ENCODE measurements at places on chromosomes 1 and 21.

DNA sequence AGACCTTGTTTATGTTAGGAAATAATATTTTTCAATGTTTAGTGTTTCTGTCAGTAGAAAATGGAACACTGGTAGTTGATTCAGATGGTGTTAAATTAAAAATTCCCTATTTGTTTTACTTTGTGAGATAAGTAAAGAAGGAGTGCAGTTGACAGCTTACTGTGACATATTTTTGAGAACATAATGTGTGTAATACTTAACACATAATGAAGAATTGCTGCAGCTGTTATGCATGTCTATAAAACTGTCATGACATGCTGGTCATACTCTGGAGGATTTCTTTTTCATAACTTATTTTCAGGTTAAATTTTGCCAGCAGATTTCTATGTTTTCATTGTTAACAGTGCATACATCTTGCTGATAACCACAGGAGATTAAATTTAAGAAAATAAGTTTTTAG lies 296.1 kb downstream of the CTH start:
- DNase-seq: no peak

GRCh38 chr1:9350013-9350908 lies 57.6 kb downstream of the SPSB1 start:
- DNase-seq: peak; percentile 54

DNA sequence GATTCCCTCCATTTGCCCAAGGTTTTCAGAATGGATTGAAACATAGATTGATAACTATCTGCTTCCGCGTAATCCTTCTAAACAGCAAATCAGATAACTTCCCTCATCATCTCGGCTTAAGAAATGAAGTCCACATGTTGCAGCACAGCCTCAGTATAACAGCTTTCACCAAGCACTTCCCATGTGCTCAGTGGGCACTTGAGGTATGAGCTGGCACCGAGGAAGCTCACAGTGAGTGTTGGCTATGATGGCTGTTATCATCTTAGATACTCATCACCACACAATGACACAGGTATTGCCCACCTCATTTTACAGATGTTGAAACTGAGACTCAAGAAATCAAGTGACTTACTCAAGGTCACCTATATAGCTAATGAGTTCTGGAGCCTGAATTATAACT lies 43.2 kb downstream of the RCSD1 start:
- no peak for DNase-seq

DNA sequence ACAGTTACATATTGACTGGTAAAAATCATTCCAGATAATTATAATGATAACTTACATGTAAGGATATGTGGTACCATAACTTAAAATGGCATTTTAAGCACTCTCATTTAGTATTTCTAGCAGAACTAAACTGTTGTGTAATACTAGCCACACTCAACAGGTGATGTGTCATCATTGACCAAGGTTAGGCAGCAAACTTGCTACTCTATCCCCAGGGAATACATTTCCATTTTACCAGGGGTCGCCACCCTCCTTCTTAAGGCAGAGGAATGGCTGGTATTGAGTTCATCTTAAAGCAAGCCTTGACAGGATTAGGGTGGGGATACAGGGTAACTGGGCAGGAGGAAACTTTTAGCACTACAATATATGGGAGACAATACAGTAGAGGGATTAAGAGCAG lies 259.8 kb upstream of the CAMK1G start:
- DNase-seq: no peak

DNA sequence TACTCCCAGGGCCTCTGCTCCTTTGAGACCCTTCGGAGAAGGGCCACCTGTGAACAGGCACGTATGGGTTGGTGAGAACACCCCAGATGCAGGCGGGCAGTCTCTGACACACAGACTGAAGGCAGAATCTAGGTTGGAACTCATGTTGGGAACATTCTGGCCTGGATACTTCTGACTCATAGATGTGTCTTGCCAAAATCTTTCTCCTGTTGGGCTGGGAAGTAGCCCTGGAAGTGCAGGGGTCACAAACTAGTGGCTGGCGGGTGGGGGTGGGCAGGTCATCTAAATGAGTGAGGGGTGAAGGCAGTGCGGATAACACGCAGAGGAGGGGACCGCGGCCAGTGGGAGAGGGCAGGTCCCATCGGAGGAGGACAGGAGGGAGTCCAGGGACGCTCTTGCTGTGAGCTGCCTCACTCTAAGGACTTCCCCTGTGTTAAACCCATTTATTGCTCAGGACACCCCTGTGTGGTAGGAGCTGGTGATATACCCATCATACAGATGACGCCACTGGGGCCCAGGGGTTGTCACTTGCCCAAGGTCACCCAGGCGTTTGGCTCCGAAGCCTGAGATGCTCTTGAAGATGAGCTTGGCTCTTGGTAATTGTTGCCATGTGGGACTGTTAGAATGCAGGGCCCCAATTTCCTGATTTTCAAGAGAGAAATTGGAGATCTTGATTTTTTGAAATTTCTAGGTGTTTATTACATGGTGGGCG lies 181.0 kb downstream of the PTPRU start:
- peak; percentile 66 for DNase-seq

DNA sequence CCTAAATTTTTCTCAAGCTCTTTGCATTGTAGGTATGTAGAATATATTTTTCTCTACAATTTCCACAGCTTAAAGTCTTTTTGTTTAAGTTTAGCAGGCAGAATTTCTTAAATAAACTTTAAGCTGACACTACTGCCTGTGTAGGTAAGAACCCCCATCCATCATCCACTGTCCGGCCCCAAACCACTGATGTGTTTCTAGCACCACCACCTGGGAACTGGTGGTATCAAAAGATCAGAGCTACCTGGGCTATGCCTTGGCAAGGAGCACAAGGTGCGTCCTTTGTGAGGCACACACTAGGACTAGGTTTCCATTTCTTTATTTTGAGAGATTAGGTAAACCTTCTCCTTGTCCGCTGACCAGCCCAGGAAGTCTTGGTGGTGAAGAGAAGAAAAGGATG lies 10.5 kb upstream of the LELP1 start:
- DNase-seq: no peak

- DNase-seq: no peak
Observed at GRCh38 chr21:15468368-15468767, 261.4 kb upstream of the USP25 start.

DNA sequence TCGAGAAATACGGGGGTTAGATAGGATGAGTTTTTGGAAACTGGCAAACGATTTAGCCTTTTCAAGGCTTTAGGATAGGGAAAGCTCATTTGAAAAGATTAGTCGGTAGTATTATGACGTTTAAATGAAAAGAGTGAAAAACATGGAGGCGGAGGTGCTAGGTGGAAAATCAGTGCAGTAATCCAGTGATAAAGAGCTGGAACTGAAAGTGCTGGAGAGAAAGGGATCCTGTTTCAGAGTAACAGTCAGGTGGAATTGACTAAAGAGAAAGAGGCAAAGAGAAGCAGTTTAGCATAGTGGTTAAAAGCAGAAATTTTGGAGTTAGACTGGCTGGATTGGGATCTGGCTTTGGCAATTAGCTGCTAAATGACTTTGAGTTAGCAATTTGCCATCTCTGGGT lies 945 bp downstream of the WDR3 start:
- peak; percentile 4 for DNase-seq

DNA sequence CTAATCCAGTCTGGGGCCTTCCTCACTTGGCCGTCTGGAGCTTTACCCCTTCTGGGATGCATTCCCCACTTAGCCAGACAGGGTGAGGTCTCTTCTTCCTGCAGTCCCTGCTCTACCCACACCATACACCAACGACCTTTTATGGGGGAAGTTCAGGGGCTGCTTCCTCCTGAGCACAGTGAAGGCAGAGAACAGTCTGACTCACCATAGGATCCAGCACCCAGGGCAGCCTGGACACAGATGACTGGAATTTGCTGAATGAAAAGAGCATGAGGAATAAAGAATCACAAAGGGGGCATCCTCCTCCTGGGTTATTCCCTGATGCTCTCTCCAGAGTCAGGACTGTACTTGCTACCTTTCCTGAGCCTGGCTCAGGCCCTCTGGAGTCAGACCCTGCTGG lies 4.6 kb upstream of the FOXE3 start:
- no peak for DNase-seq

Measured in fibroblast of lung (primary cell).